ENCODE measurements at places on chromosomes 4 and X.

DNA sequence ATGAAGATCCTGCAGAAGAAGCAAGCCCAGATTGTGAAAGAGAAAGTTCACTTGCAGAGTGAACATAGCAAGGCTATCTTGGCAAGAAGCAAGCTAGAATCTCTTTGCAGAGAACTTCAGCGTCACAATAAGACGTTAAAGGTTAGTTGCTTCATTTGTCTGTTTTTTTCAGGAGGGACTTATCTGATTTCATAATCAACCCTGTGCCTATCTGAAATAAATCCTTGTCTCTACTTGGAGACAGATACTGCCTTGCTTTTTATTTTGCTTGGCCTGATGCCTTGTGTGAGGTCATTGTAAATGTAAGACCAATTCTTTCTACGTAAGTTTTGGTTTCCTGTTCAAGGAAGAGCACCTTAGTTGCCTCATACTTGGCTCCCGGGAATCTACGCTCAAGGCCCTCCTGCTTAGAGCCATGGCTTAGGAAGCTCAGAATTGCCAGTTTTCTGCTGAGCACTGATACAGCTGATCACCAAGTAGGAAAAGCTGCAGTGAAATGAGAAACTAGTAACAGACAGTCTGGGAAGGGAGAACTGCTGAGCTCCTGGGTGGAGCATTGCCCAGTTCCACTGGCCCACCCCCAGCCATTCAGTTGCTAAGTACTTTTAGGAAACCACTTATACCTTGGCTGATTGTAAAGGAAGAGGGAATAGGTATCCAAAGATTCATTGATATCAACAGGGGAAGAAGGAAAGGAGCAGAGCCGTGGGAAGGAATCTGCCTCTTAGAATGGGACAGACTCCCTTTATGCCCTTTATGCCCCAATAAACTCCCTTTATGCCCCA lies 41.8 kb downstream of the RBBP7 start:
- no peak for DNase-seq

DNA sequence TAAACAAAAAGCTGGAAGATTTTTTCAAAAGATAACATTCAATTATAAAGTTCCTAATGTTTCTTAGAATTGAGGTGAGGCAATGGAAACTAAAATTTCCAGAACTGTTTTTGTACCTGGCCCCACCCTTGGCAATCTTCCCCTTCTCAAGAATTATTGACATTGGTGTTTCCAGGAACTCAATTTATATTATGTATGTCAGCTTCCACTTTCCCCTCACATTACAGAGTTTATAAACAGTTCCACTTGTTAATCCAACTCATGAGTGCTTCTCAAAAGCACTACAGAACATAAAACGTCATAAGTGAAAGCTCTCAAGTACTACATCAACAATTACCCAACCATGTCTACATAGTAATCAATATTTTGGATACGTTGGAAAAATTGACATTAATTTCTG lies 107.4 kb downstream of the FAM13A start:
- no peak for DNase-seq

- no peak for DNase-seq
Observed at GRCh38 chrX:54794795-54795194, 3.3 kb downstream of the ITIH6 start.

DNA sequence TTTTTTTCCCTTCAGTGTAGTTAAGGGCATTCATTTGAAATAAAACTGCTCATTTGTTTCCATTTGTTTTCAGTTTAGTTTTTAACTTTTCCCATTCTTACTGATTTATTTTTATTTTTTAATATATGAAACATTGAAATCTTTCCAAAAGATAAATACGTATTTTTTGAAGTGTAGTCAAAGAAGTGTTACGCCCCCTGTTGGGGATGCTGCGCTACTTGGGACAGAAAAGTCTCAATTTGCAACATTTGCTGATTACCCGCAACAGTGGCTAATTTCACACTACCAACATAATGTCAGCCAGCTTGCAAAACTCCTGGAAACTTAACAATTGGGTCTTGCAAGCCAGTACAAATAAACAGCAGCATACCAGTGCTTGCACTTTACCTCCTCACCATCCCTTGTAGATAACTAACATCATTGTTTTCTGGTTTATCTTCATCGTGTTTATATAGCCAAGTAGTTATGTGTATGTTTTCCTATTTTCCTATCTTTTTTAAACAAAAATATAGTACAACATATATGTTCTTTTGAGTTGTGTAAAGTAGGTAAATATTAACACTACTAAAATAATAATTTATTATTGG lies 158.6 kb downstream of the STPG2 start:
- peak; percentile 15 for DNase-seq

GRCh38 chr4:51932261-51932660 lies 87.9 kb downstream of the LRRC66 start:
- no peak for DNase-seq

Data from NB4 (cell line).